ENCODE measurements at places on chromosomes 5 and 9. TPM values are rescaled to one million over a fixed set of nuclear protein-coding genes. Genes with fewer than 3 reads are reported as not detected.

DNA sequence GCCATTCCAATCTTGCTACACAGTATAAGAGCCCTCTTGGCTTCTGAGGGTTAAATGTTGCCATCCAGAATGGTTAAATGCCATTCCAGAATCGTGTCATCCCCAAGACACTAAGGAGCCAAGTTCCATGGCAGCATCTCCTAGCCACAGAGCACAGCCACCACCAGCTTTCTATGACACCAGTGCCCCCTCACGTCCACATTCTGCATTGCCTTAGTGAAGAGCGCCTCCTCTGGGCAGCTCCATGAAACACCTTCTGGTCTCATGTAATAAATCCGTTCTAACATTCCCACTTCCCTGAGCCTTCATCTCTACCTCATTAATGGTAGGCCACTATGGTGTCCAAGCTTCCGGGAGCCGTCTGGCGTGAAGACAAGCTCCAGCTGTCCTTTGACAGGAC lies 12.4 kb downstream of the CBY3 start:
- peak; percentile 51 for DNase-seq

GRCh38 chr5:158140120-158140731 lies 281.3 kb upstream of the CLINT1 start:
- DNase-seq, result no peak

The CLIC3 gene
- 0.37 TPM for polyA plus RNA-seq

The GABRB2 gene
- polyA plus RNA-seq, result 2.1 TPM

GRCh38 chr9:1207686-1208085 lies 157.5 kb downstream of the DMRT2 start:
- no peak for DNase-seq

The PLAC8L1 gene
- 0.76 TPM for polyA plus RNA-seq

The ESM1 gene
- polyA plus RNA-seq, result 10.8 TPM

GRCh38 chr5:75319638-75320037 lies 17.4 kb upstream of the HMGCR start:
- DNase-seq, result no peak

DNA sequence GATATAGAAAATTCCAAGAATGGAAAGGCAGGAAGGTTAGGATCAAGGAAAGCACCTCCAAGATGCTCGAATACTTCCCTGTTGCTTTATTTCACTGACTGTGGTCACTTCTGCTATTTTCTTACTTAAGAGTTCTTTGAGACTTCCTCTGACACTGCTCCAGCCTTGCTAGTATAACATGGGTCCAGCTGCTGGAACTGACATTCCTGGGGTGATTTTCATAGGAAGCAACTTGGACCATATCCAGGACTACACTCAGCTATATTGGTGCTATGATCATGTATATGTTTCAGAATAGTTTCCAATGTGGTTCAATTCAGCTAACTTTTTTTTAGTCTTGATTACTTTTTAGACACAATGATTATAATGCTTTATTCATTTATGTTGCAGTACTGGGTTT lies 81.6 kb upstream of the CKMT2 start:
- DNase-seq, result no peak

- DNase-seq, result no peak
Measured at GRCh38 chr9:14887149-14887548, 23.1 kb downstream of the FREM1 start.

DNA sequence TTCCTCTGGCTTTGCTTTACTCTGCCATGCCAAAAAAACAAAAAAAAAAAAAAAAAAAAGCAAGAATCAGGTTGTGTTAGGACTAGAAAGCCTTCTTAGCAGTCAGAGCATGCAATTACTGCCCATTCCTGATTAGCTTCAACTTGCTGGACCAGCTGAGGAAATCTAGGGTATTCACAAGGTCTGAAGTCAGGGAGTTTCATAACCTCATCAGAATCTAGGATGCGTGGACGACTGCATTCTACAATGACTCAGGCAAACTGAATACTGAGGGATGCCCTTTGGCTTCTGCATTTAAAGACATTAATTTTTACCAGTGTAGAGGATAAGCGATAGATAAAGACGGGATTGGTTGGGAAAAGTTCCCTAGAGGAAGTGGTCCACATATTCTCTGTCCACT lies 39.2 kb upstream of the SHOC1 start:
- DNase-seq, result no peak

The SLC1A3 gene
- 3.2 TPM for polyA plus RNA-seq
